Body of pancreas (tissue), 4 donors: ENCODE measurements at places on chromosomes 1 and 21.
A peak's percentile ranks its signal among the peaks of the same experiment; 100 is the strongest.

DNA sequence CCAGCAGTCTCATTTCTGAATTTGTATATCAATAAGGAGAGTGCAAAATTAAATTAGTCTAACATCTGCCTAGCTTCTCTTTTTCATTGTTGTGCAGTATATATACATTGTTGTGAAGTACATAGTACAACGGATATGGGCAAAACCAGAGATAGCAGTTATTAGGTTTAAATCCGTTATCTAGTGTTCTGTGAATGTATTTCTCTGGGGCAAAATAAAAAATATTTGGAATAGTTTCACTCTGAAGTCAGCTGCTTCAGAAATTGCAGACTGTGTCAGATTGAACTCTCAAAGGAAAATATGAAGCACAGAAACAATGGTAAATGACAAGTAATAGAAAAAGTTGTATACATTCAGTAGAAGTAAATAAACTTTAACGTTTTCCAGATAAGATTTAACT lies 836.5 kb upstream of the CXADR start:
- no peaks in the 10 kb centered on the region for H3K27me3 ChIP-seq
- no peaks in the 10 kb centered on the region for H3K4me1 ChIP-seq
- no peaks in the 10 kb centered on the region for H3K36me3 ChIP-seq
- H3K4me3 ChIP-seq = no peak overlapping the region
- no peak for DNase-seq
- no peak overlapping the region for H3K27ac ChIP-seq

GRCh38 chr1:68103884-68104554 lies 53.6 kb upstream of the DIRAS3 start:
- H3K27ac ChIP-seq = no peak overlapping the region
- no peak for DNase-seq
- H3K27me3 ChIP-seq = no peaks in the 10 kb centered on the region
- no peaks in the 10 kb centered on the region for H3K4me1 ChIP-seq

DNA sequence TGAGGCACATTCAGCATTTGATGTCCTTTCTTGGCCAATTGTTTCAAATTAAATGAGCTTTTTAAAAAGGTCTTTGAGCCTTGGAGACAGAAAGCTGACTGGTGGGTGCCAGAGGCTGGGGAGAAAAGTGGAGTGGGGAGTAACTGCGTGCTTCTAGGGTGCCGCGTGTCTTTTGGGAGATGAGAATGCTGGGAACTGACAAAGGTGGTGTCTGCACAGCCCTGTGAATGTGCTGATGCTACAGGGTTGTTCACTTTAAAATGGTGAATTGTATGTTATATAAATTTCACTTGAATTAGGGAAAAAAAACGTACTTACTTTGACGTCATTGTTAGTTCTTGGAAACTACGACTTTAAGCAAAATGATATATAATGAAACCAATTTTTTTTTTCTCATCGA lies 8.1 kb upstream of the TFF1 start:
- H3K36me3 ChIP-seq = no peaks in the 10 kb centered on the region
- no peak overlapping the region for H3K27ac ChIP-seq
- no peak overlapping the region for H3K4me3 ChIP-seq
- DNase-seq = no peak
- no peaks in the 10 kb centered on the region for H3K27me3 ChIP-seq

DNA sequence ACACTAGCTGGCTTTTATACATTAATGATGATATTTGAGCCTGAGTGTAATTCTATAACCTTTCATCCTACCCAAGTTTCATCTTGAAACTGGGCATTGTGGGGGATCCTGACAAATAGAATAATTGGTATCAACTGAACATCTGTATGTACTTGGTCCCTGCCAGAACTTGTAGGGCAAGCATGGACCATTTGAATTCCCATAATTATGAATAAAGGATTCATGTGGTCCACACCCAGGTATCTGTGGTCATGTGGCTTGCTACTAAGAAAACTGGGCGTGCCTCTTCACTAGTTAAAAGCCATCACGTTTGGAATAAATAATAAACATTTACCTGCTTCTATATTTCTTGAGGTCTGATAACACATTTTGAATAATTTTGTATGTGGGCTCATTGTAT lies 20.6 kb upstream of the VTCN1 start:
- no peak for DNase-seq
- no peak overlapping the region for H3K4me3 ChIP-seq
- no peaks in the 10 kb centered on the region for H3K36me3 ChIP-seq
- H3K4me1 ChIP-seq = peaks cover 27% of the 10 kb centered on the region

GRCh38 chr1:171254859-171255258 lies 6.6 kb downstream of the FMO1 start:
- no peaks in the 10 kb centered on the region for H3K27me3 ChIP-seq
- peaks cover 19% of the 10 kb centered on the region for H3K4me1 ChIP-seq
- no peak for DNase-seq
- no peak overlapping the region for H3K4me3 ChIP-seq

DNA sequence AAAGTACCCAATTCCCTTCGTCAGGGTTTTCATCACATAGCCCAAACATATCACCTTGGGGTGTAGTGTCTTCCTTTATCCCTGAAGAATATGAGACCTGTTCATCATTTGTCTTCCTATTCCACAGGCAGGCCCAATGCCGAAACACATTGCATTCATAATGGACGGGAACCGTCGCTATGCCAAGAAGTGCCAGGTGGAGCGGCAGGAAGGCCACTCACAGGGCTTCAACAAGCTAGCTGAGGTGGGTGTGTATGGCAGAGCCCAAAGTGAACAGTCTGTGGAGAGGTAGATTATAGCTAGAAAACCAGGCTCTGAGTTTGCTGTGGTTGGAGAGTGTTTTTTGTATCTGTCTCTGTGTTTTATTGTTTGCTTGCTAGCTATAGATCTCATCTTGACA lies 5.9 kb downstream of the DHDDS start:
- H3K27ac ChIP-seq = no peak overlapping the region
- H3K4me1 ChIP-seq = peaks cover 20% of the 10 kb centered on the region
- peaks cover 20% of the 10 kb centered on the region for H3K36me3 ChIP-seq
- no peak for DNase-seq
- no peaks in the 10 kb centered on the region for H3K27me3 ChIP-seq
- no peak overlapping the region for H3K4me3 ChIP-seq

GRCh38 chr1:17892225-17892624 lies 137.1 kb downstream of the ACTL8 start:
- no peaks in the 10 kb centered on the region for H3K36me3 ChIP-seq
- H3K4me3 ChIP-seq = no peak overlapping the region
- H3K4me1 ChIP-seq = peaks cover 29% of the 10 kb centered on the region
- H3K27ac ChIP-seq = no peak overlapping the region
- peak; percentile 87 for DNase-seq
- no peaks in the 10 kb centered on the region for H3K27me3 ChIP-seq

GRCh38 chr1:185446131-185446530 lies 129.1 kb upstream of the IVNS1ABP start:
- no peaks in the 10 kb centered on the region for H3K27me3 ChIP-seq

- no peak overlapping the region for H3K27ac ChIP-seq
- H3K4me3 ChIP-seq = no peak overlapping the region
- no peaks in the 10 kb centered on the region for H3K4me1 ChIP-seq
- no peaks in the 10 kb centered on the region for H3K36me3 ChIP-seq
- no peaks in the 10 kb centered on the region for H3K27me3 ChIP-seq
Measured at GRCh38 chr1:236959112-236959511, 45.1 kb downstream of the MT1HL1 start.

GRCh38 chr1:15201849-15202551 lies 45.0 kb upstream of the FHAD1 start:
- peak; percentile 92 for DNase-seq
- H3K27me3 ChIP-seq = no peaks in the 10 kb centered on the region
- no peak overlapping the region for H3K4me3 ChIP-seq
- peaks cover 96% of the 10 kb centered on the region for H3K4me1 ChIP-seq
- no peaks in the 10 kb centered on the region for H3K36me3 ChIP-seq
- peak overlapping the region; percentile 91 for H3K27ac ChIP-seq

DNA sequence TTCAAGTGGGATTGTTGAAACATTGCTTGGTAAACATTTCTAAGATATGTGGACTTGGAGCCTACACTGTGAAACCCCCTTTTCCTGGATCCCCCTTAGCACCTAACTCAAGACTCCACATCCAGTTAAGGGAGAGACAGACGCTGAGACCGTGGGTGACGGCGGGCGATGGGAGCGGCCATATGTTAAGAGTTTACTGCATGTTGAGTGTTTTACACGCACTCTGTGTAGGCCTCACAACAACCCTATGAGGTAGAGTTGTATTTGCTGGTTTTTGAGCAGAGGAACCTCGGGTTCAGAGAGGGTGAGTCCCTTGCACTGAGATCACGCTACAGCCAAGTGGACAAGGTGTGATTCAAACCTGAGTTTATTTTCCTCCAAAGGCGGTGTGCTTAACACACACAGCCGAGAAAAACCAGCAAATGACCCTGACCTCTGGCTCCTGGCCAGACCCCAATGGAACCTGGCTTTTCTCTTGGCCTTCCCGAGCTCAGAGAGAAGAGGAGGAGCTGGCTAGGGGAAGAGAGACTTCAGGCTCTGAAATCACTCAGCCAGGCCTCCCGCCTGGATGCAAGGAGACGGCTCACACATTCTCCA lies 46.9 kb upstream of the GOLT1A start:
- H3K4me1 ChIP-seq = peaks cover 8% of the 10 kb centered on the region
- H3K36me3 ChIP-seq = no peaks in the 10 kb centered on the region
- DNase-seq = no peak
- no peak overlapping the region for H3K27ac ChIP-seq
- no peak overlapping the region for H3K4me3 ChIP-seq

DNA sequence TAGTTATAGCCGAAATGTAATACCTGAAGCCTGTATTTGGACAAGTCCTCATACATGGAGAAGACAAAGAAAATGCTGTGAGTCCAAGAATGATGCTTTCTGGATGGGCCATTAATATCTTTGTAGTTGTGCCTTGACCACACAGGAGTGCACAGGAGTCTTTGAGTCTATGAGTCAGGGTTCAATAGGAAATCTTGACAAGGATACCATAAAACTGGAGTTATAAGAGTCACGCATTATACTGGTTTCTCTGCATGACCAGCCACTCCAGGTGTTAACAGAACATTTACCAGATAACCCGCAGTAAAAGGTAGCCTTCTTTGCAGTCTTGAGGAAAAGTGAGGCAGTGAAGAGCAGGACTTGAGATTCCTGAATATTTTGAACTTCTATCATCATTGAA lies 464.6 kb upstream of the PKN2 start:
- H3K4me3 ChIP-seq = no peak overlapping the region
- H3K4me1 ChIP-seq = no peaks in the 10 kb centered on the region
- no peaks in the 10 kb centered on the region for H3K27me3 ChIP-seq
- DNase-seq = no peak

- no peaks in the 10 kb centered on the region for H3K4me1 ChIP-seq
- H3K36me3 ChIP-seq = no peaks in the 10 kb centered on the region
- H3K27ac ChIP-seq = no peak overlapping the region
Measured at GRCh38 chr1:109475261-109475660, 8.4 kb upstream of the ATXN7L2 start.

DNA sequence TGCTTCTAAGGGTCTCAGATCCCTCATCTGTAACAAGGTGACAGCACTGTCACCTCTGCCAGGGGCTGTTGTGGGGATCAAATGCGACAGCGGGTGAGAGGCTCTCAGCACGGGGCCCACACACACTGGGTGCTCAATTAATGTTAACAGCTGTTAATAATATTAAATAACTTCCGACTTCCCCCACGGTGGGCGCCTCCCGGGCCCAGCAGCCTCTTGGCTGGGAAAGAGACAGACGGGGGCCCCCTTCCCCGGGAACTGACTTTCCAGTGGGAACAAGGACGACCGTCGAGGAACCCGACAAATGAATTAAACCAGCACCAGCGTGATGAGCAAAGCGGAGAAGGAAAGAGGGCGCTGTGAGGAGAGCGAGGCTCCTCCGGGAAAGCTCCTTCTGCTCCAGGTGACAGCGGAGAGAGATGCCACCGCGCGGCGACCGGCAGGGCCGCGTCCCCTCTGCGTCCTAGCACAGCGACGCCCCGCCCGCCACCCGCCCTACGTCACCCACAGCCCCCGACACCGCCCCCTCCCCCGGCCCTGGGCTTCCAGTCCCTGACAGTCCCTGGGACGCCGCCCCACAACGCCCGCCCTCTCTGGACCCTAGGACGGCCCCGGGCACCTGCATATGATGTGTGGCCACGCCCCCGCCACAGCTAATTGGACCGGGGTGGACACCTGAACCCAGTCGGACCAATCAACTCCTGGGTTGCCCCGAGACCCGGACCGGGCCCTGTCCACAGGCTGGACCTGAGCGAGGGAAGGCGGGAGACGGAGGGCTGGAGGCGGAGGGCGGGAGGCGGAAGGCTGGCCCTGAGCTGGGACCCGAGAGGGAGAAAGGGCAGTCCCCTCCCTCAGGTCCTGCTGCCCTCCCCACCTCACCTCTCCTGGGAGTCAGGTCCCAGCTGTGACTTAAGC lies 38.2 kb downstream of the MATN1 start:
- H3K4me1 ChIP-seq = peaks cover 30% of the 10 kb centered on the region
- no peaks in the 10 kb centered on the region for H3K27me3 ChIP-seq
- no peaks in the 10 kb centered on the region for H3K36me3 ChIP-seq
- H3K4me3 ChIP-seq = no peak overlapping the region

GRCh38 chr1:24228311-24228710 lies 41.2 kb upstream of the IFNLR1 start:
- no peaks in the 10 kb centered on the region for H3K36me3 ChIP-seq
- no peaks in the 10 kb centered on the region for H3K4me1 ChIP-seq
- no peaks in the 10 kb centered on the region for H3K27me3 ChIP-seq

DNA sequence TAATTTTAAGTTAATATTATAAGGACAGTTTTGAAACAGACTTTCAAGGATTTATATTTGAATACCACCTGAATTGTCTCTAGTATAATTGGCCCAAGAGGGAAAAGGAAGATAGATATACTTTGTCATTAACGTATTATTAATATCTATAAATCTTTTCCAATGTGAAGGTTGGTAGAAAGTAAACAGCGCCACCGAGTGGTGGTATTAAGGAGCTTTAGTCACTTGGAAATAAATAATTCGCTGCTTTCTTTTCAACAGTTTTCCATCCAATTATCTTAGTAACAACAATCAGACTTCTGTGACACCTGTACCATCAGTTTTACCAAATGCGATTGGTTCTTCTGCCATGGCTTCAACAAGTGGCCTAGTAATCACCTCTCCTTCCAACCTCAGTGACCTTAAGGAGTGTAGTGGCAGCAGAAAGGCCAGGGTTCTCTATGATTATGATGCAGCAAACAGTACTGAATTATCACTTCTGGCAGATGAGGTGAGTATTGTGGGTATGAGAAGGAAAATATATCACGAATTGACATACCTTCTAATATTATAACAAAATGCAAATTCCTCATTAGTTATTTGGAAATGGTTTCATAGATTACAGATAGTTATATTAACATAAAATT lies 37.7 kb downstream of the SH3GLB1 start:
- no peaks in the 10 kb centered on the region for H3K4me1 ChIP-seq
- H3K27me3 ChIP-seq = no peaks in the 10 kb centered on the region
- DNase-seq = peak; percentile 53
- no peak overlapping the region for H3K4me3 ChIP-seq
- H3K27ac ChIP-seq = no peak overlapping the region

- peaks cover 5% of the 10 kb centered on the region for H3K4me1 ChIP-seq
- peak overlapping the region; percentile 85 for H3K27ac ChIP-seq
- H3K27me3 ChIP-seq = no peaks in the 10 kb centered on the region
- H3K36me3 ChIP-seq = no peaks in the 10 kb centered on the region
- DNase-seq = no peak
Measured at GRCh38 chr1:31482482-31483011, 69.5 kb downstream of the SERINC2 start.

- no peak for DNase-seq
- H3K27me3 ChIP-seq = no peaks in the 10 kb centered on the region
- no peak overlapping the region for H3K4me3 ChIP-seq
Measured at GRCh38 chr1:15065291-15065690, 88.3 kb upstream of the TMEM51 start.
